ENCODE measurements at places on chromosomes 11 and 22.
A peak's percentile ranks its signal among the peaks of the same experiment; 100 is the strongest.

GRCh38 chr11:115042002-115042401 lies 363.7 kb downstream of the NXPE2 start:
- no peak for DNase-seq

- no peak for DNase-seq
These were observed 35.4 kb upstream of the SERPIND1 start for GRCh38 chr22:20738394-20739089.

DNA sequence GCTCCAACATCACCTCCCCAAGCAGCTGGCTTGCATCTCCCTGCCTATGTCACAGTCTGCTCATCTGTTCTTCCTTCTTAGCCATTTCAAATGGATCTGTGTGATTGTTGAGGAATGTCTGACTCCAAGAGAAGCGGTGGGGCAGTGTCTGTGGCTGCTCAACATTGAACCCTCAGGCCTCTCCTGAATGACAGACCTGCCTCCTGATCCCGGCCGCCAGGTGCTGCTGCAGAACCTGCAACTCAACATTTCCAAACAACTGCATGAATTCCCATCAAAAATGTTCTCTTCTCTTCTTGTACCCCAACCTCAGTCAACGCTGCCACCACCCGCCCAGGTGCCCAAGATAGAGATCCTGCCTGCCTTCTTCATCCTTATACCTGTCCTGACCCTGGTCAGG lies 132.5 kb downstream of the FBXO7 start:
- no peak for DNase-seq

DNA sequence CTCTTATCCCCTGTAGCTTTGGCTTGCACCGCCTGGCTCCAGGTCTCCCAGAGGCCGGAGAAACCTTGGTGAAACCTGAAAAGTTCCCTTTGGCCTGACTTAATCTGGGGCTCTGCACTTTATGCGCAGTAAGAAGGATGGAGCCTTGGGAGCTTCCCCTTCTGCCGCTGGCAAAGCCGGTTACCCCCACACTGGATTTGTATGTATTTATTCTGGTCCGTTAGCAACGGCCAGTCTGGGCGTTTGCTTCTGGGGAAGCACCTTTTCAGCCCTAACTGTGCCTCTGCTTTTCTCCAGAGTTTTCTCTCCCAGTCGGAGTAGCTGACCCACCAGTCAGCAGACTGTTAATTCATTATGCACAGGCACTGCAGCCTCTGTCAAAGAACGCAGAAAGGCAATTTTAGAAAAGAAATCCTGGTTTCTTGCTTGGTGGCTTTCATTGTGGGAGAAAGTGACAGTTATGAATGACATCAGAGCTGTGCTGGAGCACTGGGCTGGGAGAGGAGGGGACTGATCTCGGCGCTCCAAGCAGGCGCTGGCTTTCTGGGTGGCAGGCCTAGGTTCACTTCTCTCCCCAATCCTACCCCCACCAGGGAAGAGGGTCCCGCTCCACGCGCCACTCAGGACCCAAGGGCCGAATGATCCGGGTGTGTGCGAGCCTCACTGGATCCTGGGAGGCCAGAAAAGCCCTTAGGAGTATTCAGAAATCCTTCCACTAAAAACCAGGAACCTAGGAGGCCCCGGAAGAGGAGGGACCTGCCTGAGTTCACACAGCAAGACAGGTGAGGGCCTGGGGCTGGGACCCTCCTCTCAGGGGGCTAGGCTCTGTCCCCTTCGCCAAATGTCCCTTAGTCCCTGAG lies 70.2 kb downstream of the RTL6 start:
- no peak for DNase-seq

DNA sequence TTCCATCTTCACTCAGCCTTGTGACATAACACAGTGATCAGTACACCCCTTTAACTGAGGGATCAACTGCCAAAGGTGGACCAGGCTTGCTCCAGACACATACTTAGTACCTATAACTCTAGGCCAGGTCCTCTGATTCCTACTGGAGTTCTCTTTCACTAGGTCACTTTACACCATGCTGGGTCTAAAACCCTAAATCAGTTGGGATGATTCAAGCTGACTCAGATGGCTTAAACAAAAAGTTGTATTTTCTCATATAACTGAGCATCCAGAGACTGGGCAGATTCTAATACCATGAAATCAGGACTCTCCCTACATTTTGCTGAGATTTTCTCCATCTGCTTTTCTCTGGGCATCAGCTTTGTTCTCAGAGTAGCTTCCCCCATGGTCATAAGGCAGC lies 26.0 kb upstream of the FLI1 start:
- DNase-seq = no peak

DNA sequence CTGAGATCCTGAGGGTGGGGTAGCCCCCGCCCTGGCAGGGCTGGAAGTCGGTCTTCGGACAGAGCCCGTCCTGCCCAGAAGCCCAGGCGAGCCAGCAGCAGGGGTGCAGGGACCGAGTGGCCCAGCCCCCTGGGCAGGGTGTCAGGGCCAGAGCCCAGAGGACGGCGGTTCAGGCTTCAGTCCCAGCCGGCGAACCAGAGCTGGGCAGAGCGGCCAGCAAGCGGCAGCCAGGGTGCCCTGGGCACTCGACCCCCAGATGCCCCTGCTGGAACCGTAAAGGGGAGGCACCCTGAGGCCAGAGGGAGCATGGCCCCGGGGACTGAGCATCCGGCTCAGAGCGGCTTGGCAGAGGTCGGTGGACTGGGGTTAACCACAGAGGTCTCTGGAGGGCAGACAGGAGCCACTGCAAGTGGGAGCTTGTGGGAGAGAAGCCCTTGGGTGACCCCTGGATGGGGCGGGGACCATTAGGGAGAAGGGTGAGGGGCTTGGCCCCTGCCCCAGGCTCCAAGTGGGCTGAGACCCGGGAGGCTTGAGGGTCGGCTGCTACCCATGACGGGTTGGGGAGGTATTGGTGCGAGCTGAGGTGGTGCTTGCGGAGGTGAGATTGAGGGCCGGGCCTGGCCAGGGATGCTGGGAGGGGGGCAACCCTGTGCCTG lies 15.9 kb downstream of the LSP1 start:
- no peak for DNase-seq

GRCh38 chr11:9178716-9179115 lies 86.4 kb downstream of the DENND5A start:
- DNase-seq = no peak

DNA sequence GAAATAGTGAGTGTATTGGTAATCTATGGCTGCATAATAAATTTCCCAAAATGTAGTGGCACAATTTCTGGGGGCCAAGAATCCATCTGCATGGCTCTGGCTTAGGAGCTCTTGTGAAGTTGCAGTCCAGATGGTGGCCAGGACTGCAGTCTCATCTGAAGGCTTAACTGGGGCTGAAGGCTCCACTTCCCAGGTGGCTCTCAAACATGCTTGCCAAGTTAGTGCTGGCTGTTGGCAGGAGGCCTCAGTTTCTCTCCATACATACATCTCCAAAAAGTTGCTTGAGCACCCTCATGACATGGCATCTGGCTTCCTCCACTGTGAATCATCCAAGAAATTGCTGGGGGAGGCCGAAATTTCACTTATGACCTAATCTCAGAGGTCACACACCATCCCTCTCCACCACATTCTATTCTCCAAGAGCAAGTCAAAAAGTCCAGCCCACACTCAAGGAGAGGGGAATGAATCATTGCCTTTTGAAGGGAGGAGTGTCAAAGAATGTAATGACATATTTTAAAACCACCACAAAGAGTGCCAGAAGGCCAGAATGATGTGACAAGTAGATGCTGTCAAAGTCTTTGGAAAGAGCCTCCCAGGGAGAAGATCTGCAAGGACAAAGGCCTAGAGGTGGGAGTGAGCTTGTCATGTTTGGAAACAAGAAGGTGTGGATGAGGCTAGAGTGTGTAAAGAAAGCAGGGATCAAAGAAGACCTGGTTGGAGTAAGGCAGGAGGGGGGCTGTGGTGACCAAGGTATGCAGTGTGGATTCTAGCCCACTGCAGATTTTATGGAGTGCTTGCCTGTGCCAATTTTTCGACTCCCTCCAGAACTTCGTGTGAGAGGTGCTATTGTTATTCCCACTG lies 566.2 kb downstream of the MIAT start:
- DNase-seq = peak; percentile 98

Data from RCC 7860 (cell line).